ENCODE measurements at places on chromosomes 1 and 21.

DNA sequence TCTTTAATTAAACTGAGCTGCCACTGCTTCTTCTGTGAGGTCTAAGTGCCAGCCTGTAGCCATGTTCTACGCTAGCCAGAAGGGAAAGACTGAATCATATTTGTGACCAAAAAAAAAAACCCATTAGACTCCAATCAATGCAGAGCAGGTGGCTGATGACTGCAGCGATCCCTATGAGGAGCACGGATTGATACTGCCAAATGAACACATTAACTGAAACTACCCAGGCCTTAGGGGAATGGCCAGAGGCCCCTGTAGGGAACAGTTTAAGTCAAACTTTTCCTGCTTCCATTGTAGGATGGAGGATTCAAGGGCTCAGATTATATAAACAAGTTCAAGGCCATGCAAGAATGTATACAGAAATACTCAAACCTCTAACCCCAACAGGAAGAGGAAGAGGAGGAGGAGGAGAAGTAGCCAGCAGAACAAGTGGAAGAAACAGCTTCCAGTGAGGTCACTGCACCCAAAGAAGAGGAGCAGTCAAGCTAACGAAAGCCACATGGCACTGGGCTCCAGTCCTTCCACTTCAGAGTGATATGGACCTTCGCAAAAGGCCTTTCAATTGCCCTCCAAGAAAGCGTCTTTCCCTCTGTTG is 328.3 kb downstream of the SMYD3 start:
- DNase-seq, result no peak

- DNase-seq, result no peak
Measured at GRCh38 chr1:89518221-89518631, 6.4 kb upstream of the LRRC8B start.

DNA sequence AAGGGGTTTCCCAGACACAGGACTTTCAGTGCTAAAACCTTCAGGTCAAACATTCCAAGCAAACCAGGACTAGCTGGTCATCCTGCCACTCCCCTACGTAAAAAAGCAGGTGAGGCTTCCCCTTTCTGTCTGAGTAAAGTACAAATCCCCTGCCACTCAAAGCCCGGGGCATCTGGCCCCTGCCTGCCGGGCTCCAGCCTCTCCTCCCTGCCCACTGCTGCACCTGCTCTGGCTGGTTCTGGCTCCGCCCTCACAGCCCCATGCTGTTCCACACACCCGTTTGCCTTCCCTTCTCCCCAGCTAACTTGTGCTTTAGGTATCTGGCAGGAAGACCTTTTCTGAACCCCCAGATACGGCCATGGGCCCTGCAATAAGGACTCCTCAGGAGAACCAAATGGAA is 23.3 kb upstream of the S100A7 start:
- no peak for DNase-seq

DNA sequence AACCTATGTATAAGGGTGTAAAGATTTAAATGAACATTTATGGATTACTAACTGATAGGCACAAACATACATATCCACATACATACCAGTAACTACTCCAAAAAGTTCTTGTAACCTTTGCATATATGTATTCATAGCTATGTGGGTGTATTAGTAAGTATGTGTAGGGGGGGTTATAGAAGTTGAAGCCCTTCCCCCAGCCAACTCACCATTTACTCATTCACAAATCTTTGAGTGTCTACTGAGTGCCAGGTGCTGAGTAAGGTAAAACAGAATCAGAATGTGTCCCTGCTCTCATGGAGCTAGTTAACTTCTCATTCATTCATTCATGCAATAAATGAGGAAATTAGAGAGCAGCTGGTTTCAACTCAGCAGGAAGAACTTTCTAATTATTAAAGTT is 1.3 kb downstream of the C1orf146 start:
- no peak for DNase-seq

DNA sequence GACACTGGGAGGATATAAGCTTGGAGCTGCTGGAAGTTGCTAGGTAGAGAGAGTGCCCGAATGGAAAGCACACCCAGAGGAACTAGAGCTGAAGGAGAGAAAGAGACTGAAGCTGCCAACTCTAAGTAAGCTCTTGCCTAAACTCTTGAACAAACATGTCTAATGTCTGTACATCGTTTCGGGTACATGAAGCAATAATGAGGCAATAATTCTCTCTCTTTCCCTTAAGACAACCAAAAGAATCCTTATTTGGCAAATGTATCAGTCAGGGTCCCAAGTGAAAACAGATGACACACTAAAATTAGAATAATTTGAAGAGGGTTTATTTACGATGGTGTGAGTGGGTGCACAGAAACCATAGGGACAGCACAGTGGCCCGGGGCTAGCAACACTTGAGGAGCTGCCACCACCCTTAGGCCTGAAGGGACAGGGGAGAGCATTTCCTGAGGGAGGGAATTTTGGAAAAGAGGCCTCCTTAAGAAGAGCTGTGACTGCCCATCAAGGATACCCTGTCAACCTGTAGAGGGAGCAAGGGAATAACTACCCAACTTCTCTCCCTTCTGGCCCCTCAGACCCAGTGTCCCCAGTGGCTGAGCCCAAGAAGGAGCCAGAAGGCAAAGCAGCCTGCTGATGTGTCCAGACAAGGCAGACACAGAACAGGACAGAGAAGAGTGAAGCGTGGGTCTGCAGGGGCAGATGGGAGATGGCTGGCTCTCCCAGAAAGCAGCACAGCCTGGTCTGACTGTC is 36.1 kb upstream of the KHDRBS1 start:
- no peak for DNase-seq

DNA sequence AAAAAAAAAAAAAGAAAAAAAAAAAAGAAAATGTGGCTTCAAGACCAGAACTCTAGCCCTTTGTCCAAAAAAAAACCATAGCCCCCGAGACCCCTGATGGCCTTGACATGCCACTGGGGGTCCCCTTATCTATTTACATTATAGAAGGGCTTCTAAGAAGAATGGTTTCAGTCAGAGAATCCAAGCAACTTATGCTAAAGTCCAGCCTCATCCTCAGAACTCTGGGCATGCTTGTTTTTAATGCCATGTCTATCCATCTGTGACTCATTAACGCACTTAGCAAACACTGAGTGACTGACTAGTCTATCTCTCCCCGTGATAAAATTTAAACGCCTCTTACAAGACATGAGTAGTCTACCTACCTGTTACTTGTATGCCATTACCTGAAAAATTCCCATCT is 29.3 kb downstream of the ERG start:
- no peak for DNase-seq

GRCh38 chr1:91856996-91857395 is 29.0 kb downstream of the TGFBR3 start:
- no peak for DNase-seq

DNA sequence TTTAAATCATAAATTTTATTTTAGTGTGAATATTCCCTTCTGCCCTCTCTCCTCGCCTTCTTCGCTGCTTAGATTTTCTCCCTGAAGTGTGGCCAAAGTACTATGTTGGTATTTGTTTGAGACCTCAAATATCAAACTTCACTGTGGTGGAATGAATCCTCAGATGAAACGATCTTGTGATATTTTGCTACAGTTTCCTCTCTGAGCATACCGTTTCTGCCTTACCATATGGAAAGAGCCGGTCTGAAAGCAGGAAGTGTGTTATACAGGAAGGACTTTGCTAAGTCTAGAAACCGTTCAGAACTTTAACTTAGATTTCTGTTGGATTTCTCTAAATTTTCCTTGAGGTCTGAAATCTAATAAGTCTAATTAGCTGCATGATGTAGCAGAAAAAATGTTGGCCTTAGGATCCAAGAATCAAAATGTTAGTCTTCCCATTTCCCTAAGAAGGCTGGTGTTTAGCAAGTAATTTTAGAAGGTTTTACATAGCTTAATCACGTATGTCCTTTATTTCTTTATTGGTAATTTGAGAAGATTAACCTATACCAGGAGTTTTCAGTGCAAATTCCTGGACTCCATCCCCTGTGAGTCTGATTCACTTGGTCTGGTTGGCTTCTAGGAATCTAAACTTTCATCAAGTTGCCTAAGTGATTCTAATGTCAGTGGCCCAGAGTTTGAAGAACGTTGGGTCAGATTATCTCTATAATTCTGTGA is 30.7 kb downstream of the SDCCAG8 start:
- no peak for DNase-seq

- no peak for DNase-seq
Measured at GRCh38 chr1:42953182-42954180, 5.2 kb downstream of the SLC2A1 start.

- no peak for DNase-seq
Measured at GRCh38 chr1:192477630-192478029, 97.9 kb upstream of the RGS1 start.

- no peak for DNase-seq
Measured at GRCh38 chr1:27135541-27136235, 19.2 kb downstream of the SLC9A1 start.

DNA sequence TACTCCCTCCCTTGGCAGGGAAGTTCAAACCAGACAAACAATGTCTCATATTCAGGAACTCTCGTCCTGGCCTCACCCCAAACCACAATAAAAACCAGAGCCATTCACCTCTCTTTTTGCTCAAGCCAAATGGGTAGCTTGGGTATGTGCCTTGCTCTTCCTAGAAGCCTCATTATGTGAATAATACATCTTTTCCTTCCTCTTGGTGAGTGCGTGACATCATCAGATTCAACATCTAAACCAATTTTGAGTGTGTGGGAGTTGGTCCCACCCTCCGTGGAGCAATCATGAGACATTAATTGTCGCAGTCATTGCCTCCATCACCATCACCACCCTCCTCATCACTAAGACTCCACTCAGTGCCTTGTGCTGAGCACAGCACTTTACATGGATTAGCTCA is 482.9 kb downstream of the PTPRU start:
- DNase-seq, result no peak

- no peak for DNase-seq
Measured at GRCh38 chr1:182601416-182601786, 2.8 kb downstream of the RGS16 start.

GRCh38 chr1:206479183-206480125 is 9.2 kb downstream of the IKBKE start:
- DNase-seq, result no peak

GRCh38 chr1:223474804-223475203 is 81.6 kb downstream of the CCDC185 start:
- no peak for DNase-seq

- no peak for DNase-seq
Measured at GRCh38 chr1:6095511-6096242, 50.0 kb downstream of the KCNAB2 start.

GRCh38 chr1:39808784-39809517 is 20.3 kb upstream of the BMP8B start:
- DNase-seq, result no peak

DNA sequence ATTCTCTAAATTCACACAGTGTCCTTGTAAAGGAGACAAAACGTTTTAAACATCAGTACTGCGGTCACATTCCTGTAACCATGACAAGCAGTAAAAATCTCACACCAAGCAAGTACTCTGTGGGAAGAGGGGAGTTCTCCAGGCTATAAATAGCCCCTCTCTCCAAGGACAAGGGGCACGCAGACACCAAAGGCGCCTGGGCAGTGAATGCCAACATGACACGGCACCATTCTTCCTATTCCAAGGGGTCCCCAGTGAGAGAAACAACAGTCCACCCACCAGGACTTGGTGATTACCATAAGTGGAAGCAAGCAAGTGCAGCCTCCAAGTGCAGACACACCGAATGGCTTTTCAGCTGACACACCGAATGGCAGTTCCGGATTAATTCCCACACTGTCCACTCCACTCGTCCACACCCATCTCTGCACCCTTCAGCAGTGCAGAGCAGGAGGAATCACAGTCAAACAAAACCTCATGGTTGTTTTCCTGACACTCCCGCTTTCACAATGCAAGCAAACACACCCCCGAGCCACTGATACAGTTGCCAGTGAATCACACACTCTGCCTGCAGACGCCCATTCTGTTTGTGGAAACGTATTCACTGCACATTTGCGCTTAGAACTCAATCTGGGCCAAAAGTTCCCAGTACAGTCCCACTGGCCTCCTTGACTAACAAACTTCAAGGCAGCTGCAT is 1.8 kb downstream of the PTTG1IP start:
- no peak for DNase-seq

DNA sequence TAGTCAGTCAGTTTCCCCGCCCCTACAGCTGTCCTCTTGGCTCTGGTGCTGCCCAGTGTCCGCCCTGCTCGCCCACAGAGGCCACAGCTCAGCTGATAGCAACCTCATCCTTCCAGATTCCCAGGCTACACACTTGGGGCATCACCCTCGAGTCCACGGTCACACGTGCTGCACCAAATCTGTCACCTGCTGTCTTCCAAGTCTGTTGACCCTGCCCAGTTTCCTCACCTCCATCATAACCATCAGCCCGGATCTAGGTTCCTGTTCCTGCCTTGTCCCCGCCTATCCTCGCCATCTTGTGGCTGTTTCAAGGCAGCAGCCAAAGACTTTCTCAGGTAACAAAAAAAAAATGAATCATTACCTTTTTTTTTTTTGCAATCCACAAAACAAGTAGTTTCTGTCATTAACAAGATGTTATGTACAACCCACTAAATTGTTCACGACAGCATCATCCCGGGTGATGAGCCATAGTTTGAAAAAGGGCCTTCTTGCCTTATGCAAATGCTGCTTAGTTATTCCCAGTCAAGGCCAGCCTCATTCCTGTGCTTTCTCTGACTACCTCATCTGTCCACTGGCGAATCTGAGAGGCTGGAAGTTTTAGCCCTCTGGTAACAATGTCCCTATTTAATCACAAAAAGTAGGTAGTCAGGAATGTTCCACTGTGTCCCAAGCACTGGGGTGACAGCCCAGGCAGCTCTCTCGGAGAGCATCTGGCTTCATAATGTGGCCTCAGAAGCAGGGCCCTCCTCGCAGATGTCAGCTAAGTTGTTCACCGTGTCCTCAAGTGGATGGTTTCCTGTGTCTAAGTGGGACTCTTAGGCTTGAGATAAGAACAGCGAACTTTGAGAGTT is 4.9 kb upstream of the MIIP start:
- no peak for DNase-seq

- no peak for DNase-seq
Measured at GRCh38 chr1:231976231-231976630, 349.6 kb downstream of the DISC1 start.

GRCh38 chr1:32350785-32351398 is 11.4 kb downstream of the FAM229A start:
- no peak for DNase-seq

DNA sequence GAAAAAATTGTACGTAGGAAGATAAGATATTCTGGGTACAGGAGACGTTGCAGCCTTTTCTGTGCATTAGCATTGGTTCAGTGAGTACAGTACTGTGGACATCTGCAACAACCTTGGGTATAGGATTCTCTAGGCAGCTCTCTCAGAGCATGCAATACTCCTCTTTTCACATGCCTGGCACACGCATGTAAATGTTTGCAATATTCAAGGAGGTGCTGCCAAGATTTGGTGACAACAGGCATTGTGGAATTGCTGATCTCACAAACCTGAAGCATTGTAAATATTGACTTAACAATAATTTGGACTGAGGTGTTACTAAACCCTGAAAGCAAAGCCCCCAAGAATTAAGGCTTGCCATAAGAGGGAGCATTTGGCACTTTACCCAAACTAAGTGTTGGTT is 126.8 kb downstream of the GRIK1 start:
- no peak for DNase-seq

- no peak for DNase-seq
Measured at GRCh38 chr21:24339406-24339805, 1267.9 kb downstream of the MRPL39 start.

- DNase-seq, result no peak
Measured at GRCh38 chr1:182198006-182198605, 136.6 kb upstream of the ZNF648 start.
